ENCODE measurements at places on chromosomes 11 and 22.

DNA sequence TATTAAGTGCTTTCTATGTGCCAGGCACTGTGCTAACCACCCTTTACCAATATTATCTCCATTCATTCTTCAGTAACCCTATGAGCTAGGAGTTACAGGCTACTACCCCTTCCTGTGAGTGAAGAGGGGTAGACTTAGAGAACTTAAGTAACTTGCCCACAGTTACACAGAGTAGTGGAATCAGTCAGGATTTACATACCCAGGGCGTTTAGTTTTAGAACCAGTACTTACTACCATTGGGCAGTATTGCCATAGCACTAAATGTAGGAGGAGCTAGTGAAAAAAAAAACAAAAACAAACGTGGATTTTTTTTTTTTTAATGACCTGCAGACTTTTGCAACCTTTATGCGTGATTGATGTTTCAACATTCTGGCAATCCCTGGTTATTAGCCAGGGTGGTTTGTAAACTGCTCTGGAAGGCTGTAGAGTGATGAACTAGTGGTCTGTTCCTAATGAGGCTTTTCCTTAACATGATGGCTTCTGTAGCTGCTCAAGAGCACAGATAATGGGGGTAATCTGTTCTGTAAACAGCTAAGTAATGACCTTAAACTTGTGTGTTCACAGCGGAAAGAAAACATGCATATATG, 11.4 kb downstream of the TBCEL start:
- no peak for DNase-seq

- no peak for DNase-seq
Measured at GRCh38 chr11:101866619-101867491, 48.0 kb upstream of the CEP126 start.

- DNase-seq = no peak
Measured at GRCh38 chr11:5343474-5344335, at the start of gene OR51B5. OR51B5 (minus strand) TSS chr11:5343524; CDS start chr11:5343524, 0 bp downstream.

DNA sequence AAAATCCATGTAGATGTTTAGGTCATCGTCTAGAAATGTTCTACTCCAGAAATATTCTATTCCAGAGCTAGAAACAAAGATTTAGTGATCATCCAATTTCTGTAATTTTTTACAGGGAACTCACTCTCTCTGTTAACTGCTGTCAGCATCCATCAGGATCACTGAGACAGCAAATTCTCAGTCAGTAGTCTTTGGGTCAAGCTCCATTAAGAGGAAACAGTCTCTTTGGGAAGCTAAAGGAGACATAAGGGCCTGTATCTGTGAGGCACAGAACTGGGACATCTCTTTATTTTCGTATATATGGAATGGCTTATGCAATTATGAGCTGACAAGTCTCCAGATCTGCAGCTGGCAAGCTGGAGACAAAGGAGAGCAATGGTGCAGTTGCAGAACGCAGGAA, 48.3 kb downstream of the PIK3C2A start:
- no peak for DNase-seq

- no peak for DNase-seq
Measured at GRCh38 chr11:134437821-134438220, 25.8 kb upstream of the B3GAT1 start.

DNA sequence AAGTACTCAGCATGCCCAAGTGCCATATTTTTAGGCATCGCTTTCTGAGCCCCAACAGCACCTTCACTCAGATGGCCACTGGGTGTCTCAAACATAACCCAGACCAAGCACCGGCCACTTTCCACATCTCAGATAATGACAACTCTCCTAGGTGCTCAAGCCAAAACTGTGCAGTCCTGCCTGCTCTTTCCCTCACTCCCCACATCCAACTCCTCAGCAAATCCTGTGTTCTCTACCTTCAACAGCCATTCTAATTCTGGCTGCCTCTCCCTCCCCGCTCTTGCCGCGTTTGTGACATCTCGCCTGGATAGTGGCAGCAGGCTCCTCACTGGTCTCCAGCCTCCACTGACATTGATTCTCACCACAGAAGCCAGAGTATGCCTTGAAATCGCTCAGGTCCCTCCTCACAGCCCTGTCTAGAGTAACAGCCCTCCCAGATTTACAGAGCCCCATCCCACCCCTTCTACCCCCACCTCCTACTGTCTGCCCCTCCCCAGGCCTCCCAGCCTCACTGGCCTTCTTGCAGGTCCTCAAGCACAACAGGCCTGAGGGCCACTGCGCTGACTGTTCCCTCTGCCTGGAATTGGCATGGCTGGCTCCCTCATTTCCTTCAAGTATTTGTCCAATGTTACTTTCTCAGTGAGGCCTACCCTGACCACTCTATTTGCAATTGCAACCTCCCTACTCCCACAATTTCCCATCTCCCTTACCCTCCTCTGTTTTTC, 1.3 kb upstream of the PHETA2 start:
- DNase-seq = no peak

GRCh38 chr22:23513133-23513532, 67.0 kb downstream of the IGLL1 start:
- no peak for DNase-seq

DNA sequence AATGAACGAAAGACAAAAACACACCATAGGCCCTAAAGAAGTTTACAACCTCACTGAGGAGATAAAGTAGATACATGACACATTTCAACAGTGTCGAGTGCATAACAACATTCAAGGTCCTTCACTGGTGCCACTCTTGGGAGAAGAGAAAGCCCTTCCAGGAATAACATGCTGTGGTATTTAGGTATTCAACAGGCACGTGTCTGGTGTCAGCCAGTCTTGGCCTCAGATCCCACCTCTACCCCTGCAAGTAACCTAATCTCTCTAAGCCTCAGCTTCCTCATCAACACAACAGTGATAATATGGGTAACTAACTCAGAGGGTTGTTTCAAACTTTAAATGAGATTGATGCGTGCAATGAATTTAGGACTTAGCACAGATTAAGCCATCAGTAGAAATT, 235.0 kb upstream of the ZC3H12C start:
- no peak for DNase-seq

DNA sequence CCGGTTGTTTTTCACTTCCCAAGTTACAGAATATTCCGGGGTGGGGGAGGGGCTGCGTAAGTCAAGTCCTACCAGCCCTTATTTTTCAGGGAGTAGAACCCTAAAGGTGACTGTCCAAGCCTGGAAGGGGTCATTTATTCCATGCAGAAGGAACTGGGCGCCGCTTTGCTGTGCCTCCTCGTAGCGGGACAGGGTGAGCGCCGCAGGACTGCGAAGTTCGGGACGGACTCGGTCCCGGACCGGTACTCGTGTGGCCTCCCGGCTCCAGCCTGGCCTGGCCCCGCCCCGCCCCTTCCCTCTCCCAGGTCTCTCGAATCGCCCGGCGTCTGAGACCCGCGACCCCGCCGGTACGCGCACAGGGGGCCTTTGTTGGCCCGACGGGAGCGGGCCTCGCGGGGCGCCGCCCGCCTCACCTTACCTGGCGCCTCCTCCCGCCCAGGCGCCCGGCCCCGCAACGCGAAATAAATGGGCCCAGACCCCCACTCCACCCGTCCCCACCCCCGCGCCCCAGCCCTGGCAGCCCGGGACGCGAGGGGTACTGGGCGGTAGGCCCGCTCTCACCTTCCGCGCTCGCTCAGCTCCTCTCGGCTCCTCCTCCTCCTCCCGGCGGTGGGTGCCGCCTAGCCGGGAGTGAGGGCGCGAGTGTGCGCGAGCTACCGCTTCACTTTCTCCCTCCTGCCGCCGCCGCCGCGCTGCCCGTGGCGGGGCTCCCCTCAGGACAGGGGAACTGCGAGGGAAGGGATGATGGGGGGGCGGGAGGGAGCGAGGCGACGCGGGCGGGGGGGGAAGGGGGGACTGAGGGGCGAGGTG, 698 bp downstream of the PAK1 start:
- DNase-seq = peak; percentile 41

- no peak for DNase-seq
Measured at GRCh38 chr11:68302670-68303069, 9.7 kb upstream of the LRP5 start.

DNA sequence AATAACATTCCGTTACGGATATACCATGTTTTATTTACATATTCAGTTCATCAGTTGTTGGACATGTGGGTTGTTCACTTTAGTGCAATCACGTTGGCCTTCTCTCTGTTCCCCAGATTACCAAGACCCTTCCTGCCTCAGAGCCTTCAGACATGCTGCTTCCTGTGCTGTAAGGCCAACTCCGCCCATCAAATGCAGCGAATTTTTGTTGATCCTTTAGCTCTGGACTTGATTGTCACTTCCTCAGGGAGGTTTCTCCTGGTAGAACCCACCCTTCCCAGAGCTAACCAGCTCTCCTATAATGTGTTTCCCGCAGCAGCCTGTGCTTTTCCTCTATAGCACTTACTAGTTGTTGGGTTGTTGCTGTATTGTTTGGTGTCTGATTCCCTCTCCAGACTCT, 39.4 kb downstream of the SWAP70 start:
- no peak for DNase-seq

GRCh38 chr22:23400286-23400981, 179.7 kb downstream of the IGLL1 start:
- no peak for DNase-seq

DNA sequence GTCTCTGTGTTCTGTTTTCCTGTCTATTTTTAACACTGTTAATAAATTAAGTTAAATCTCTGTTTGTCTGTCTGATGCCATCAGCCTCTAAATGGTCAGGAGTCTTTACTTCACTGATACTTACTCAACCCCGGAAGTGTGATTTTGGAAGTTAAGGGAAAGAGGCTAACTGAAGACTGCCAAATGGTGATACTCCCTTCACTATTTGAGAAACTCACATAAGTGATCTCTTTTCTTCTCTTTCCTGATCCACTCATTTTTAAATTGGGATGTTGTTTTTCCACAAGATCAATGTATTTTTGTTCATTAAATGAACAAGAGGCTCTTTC, 389 bp upstream of the CASP12 start:
- no peak for DNase-seq

DNA sequence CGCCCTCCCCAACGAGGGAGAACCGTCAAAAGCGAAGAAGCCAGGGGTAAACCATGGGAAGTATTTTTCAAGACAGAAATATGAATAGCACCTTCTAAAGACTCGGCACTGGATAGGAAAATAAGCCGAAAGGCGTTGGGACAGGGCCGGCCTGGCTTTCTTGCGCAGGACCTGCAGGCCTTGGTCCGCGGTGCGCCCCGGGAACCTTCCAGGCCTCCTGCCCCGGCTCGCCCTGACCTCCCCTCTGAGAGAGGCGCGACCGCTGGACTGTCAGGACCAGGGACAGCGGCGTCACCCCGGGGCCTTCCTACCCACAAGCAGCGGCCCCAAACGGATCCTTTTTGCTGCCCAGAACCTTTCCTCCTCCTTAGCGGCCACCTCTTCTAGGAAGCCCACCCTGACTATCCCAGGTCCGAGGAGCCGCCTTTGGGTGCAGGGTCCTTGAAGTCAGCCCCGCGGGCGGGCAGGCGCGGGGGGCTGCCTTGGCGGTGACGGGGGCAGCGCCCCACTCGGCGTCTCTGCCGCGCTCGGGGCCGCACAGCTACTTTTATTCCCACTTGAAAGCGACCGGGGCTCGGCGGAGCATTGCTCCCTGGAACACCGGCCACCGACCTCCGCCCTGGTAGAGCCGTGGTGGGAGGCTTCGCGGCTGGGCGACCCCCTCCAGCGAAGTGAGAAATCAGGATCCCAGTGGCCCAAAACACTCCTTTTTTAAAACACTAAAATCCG, 650 bp upstream of the MAPK11 start:
- no peak for DNase-seq

DNA sequence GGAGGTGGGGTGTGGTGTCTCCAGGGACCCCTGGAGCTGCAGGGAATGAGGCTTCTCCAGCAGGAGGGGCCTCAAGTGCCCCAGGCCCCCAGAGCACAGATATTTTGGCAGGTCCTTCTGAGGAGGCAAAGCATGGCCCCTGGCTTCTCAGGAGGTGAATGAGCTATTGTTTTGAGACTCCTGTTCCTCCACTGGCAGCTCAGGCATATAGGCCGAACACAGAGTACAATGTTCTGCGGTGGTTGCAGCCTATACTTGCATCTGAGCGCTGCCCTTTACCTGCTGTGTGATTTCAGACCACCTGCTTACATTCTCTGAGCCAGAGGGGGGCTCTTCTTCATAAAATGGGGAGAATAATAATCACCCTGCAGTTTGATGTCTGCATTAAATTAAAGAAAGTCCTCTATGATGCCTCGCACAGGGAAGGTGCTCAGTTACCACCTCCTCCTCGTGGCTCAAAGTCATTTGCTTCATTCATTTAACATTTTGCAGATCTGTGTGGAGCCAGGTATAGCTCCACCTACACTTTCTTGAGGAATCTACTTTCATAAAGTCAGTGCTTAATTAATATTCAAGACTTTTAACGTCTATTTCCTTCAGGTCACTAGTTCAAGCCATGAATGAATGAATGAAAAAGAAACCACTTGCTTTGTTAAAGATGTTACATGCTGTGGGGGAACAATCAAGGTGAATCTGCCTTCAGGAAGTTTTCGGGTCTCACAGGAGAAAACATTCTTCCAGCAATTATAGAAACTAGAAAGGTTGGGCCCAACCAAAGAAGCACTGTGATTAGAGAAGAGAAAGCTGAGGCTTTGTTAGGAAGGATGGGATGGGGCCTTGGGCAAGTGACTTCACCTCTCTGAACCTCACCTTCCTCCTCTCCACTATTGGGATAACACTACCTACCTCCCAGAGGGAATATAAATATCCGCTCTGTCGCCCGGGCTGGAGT, 68.4 kb downstream of the ADAMTS15 start:
- DNase-seq = no peak

- no peak for DNase-seq
Measured at GRCh38 chr11:57487920-57488659, 27.4 kb downstream of the SLC43A1 start.

DNA sequence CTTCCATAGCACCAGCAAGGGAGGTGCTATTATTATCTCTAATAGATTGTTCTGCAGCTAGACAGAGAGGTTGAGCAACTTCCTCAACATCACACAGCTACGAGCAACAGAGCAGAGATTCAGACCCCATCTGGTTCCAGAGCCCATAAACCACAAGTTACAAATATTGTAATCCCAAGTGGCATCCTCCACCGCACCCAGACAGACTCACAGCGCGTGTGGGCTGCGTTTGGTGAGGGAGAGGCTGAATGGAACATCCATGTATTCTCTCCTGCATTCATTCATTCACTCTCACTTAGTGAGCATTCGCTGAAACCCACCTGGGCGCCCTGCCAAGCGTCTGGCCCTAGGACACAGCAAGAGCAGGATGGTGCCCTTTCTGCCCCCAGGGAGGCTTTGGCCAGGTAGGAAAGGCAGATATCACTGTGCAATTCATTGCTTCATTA, 33.5 kb downstream of the LIF start:
- DNase-seq = no peak

- DNase-seq = no peak
Measured at GRCh38 chr11:109658190-109658589, 236.2 kb downstream of the C11orf87 start.

GRCh38 chr11:30921811-30922210, 335.7 kb upstream of the MPPED2 start:
- DNase-seq = no peak

DNA sequence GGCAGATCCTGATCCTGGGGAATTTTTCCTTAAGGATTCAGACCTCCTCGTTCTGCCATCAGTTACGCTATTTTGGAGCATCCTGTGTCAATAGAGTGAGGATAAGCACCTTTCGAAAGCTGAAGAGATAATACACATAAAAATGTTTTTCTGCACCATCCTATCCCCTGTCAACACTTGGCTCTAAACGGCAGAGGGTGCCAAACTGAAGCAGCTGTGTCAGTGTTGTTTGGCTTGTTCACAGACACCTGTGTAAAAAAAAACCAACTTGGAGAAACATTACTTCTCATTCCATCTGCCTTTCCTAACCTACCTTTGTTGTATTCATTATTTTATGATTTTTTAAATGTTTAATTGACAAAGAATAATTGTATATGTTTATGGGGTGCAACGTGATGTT, 417.0 kb upstream of the DDI1 start:
- peak; percentile 39 for DNase-seq
